Left hindlimb (tissue), 1 donor: ENCODE measurements at places on chromosomes 1 and 21.

DNA sequence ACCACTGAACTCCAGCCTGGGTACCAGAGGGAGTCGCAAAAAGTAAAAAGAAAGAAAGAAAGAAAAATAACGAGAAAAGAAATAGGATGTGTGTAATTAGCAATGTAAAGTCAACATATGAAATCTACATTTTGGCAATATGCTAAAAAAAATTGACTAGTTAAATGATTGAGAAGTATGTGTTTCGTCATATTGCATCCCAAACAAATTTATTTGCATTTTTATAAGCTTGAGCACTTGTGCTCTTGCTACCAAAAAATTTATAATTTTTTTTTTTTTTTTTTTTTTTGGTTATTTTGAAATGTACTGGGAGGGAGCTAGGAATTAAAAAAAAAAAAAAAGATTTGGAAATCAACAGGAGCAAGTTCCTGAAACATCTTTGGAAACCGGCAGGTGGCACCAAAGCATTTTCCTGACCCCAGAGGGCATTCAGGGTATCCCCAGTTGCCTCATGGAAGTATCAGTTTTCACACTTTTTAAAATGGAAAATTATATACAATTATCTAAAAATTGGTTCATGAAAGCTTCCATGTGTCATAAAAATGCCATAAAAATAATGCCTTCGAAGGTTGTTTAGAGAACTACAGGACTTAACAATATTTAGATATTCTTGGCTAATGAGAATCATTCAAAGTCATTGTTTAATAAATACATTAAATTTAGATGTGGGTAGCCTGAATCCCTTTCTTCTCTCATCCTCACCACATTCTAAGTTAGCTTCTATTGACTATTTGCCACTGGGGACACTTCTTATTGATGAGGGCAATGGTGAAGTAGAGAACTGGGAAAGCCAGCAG lies 4.8 kb upstream of the HEATR1 start:
- peak; percentile 66 for DNase-seq

DNA sequence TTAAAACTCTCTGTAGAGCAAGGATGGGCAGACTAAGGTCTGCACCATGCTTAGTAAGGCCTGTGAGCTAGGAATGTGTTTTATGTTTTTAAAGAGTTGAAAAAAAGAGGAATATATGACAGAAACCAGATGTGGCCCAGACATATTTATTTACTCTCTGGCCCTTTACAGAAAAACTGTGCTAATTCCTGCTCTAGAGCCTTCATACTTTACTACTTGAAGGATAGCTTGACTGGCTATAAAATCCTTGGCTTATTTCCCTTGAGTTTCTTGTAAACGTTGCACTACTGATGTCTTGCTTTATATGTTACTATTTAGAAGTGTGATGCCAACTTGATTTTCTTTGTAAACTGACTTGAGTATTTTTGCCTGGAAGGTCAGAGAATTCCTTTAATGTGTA lies 33.5 kb downstream of the CTBS start:
- no peak for DNase-seq

DNA sequence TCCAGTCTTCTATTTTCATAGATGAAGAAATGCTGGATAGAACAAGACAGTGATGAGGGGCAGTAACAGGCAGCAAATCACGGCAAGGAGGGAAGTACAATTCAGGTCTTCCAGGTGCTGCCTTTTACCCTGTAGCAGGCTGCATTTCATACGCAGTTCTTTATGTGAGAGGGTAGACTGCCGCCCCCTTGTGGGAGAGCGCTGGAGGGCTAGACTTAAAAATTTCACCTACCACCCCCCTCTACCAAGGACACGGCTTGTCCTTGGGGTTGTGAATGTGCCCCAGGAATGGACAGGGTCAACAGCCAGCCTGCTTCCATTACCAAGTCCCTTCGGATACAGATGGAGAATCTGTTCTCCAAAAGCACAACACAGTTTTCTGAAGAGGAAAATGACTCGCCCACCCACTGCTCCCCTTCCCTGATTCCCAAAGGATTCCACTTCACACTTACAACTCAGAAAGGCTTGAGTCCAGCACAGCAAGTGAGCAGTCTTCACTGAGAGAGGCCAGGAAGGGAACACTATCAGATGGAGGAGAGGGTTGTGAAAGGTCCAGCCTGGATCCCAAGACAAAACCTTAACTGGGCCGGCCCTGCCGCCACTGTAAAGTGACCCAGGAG lies 7.4 kb downstream of the WDR77 start:
- no peak for DNase-seq

DNA sequence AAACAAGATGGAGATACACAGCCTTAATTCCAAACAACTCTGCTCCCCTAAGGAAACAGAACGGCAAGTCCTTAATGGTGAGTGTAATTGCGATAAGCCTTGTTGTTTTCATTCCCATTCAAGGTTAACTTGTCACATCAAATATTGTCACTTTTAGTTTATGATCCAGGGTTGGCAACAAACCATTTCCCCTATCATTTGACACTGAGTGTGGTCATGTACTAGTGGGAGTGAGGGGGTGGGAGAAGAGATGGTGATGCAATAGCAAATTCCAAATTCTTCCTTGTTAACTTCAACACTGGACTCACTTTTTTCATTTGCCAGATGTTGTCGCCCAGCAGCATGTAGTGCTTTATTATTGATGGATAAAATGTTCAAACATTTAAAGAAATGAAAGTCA lies 140.4 kb downstream of the ZNF326 start:
- no peak for DNase-seq

DNA sequence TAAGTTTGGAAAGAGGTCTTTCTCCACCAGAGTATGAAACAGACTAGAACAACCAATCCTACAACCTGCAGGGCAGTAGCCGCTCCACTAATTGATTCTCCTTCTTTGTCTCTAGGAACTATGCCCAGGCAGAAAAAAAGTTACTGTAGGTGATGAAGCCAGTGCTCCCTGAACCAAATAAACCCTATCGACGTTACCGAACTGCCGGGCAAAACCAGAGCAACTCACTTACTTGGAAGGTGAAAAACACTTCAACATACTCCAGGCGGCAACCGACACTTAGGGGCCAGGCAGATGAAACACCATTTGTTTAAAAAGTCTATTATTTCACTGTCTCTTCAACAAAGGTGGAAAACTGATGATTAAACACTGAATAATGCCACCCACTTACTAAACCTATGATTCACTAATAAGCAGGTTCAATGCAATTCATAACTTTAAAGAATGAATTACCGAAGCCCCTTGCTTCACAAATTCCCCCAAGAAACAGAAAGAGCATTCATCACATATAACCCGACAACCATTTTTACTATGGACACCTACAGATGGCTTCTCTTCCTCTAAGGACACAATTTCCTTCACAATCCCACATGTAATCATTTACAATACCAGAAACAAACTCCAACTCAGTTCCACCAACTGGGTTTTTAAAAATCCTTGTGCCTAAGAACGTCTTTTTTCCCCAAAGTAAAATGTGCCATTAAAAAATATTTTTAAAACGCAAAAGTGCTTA lies 1.6 kb downstream of the NRIP1 start:
- no peak for DNase-seq

GRCh38 chr1:176073524-176074157 lies 133.4 kb downstream of the COP1 start:
- no peak for DNase-seq

DNA sequence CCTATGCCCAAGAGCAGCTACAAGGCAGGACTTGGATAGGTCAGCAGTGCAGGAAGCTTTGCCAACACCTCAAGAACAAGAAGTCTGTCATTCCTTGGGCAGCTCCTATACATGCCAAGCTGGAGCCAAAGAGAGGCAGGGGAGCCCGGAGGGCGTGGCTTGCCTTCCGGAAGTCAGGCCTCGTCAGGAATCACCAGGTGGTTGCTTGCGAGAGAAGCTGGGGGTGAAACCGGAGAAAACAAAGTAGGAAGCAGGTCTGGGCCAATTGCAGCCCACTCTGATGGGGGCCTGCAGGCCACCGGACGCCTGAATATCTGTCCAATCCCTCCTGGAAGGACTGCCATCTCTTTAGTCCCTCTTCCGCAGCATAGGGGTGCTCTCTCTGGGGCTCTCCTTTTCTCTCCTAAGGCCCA lies 794 bp upstream of the FAM76A start:
- DNase-seq: peak; percentile 75

GRCh38 chr1:25985171-25985570 lies 12.7 kb downstream of the PAFAH2 start:
- DNase-seq: no peak

DNA sequence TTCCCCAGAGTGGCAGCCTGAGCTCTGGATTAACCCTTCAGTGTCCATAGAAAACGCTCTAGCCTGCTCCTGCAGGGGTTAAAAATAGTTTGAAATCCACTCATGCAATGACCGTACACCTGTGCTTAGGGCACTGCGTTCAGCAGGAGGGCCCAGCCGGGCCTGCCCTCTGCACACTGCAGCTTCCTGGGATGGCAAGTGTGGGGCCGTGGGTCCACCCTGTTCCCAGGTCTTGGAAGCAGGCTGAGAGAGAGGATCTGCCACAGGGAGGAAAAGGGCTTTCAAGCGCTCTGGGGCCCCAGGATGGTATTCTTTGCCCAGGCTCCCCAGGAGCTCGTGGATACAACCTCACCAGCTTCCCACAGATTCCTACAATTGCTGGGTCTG lies 1.5 kb upstream of the S100B start:
- no peak for DNase-seq

GRCh38 chr21:27719226-27719625 lies 752.3 kb upstream of the ADAMTS5 start:
- DNase-seq: no peak

GRCh38 chr1:39098546-39099250 lies 72.5 kb downstream of the NDUFS5 start:
- DNase-seq: peak; percentile 80
